Panc1 (cell line): ENCODE measurements at places on chromosomes 16 and 17.

DNA sequence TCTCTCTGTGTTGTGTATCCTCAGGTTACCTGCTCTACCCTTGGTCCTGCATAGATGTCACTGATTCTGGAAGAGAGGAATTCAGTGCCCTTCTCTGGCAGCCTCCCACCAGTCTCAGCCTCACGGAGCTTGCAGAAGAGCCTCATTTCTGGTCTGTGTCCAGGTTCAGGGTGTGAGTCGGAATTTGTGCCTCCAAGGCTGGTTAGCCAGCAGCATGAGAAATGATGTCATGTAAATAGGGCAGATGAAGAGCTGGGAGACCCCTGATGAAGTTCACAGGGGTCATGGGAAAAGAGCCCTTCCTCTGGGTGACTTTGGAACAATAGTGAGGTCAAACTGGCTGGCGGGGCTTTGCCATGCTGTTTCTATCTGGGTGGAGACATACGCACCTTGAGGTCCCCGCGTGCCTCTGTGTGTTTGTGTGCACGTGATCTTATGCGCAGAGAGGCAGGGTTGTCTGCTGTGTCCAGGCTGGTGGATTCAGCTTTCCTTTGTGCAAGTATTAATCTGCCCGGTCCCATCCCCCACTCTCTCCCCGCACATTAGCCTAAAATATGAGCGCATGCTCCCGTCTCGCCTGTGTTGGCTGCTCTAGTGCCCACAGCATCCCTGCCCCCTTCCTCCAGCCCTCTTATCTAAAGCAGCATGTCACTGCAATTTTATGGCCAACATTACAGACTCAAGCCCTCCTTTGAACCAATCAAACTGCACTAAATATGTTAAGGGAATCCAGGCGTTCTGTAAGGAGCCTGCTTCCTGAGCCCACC is 256.3 kb upstream of the ZFHX3 start:
- no peak overlapping the region for H3K27ac ChIP-seq
- no peaks in the 10 kb centered on the region for H3K36me3 ChIP-seq
- no peaks in the 10 kb centered on the region for H3K4me1 ChIP-seq

GRCh38 chr16:85948138-85948509 is 49.2 kb downstream of the IRF8 start:
- H3K4me3 ChIP-seq: peak overlapping the region; percentile 39

DNA sequence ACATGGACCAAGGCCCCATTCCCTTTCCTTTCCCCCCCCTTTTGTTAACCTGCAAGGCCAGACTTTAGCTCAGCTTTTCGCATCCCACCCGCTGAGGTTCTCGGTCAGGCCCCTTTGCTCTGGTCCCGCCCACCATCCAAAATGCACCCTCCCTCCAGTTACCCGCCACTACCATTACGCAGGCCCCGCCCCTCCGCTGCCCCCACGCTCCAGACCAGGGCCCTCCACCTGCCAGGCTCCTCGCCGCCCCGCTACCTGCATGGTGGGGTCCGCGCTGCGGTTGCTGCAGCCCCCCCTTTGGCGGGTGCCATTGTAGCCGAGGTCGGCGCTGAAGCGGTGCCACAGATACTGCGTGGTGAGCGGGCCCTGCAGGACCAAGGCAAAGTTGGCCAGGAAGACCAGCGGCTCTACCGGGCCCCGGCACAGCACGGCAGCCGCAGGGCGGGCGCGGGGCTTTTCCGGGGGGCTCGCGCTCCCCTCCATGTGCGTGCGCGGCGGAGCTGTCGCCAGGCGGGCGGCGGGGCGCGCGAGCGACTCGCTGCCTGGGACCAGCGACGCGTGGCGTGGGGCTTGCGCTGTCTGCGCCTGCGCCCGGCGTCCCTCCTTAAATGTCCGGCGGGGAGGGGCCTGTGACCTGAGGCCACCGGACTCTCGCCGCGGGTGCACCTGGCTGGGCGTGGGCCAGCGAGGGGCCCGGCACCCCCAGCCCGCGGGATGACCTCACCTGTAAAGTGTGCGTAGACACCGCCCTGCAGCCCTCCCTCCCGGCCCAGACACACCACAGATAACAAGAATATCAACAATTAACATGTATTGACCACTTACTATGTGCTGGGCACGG is at the start of gene SLC46A1:
Gene SLC46A1, minus strand, starts transcription at position 581 of the 841 bp plus-strand sequence. Its CDS starts 98 bp downstream, at position 483.
- peak within 1 kb of the TSS; percentile 64 for H3K27ac ChIP-seq
- H3K4me1 ChIP-seq: peaks cover 8% of the 10 kb centered on the region
- H3K36me3 ChIP-seq: no peaks in the 10 kb centered on the region
- DNase-seq: no peak
- H3K27me3 ChIP-seq: no peaks in the 10 kb centered on the region

DNA sequence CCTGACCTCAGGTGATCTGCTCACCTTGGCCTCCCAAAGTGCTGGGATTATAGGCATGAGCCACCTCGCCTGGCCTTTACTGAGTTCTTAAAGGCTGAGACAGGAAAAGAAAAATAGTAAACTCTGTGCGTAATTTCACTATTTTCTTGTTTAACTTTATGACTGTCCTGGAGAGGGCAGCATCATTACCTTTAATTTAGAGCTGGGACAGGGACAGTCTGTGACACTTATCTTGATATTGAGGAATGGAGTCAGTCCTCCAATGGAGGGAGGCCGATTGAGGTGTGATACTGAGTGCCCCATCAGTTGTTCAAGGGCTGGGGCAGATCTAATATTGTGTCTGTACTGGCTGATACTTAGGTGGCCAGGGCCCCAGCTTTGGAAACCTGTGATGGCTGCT is 21.5 kb upstream of the SPN start:
- DNase-seq: no peak
- H3K27me3 ChIP-seq: no peaks in the 10 kb centered on the region
- no peak overlapping the region for H3K27ac ChIP-seq
- H3K4me1 ChIP-seq: no peaks in the 10 kb centered on the region
- no peaks in the 10 kb centered on the region for H3K36me3 ChIP-seq

GRCh38 chr17:77436481-77436880 is 295.7 kb downstream of the SEC14L1 start:
- H3K27me3 ChIP-seq: no peaks in the 10 kb centered on the region
- H3K36me3 ChIP-seq: no peaks in the 10 kb centered on the region
- peaks cover 56% of the 10 kb centered on the region for H3K4me1 ChIP-seq
- DNase-seq: no peak

DNA sequence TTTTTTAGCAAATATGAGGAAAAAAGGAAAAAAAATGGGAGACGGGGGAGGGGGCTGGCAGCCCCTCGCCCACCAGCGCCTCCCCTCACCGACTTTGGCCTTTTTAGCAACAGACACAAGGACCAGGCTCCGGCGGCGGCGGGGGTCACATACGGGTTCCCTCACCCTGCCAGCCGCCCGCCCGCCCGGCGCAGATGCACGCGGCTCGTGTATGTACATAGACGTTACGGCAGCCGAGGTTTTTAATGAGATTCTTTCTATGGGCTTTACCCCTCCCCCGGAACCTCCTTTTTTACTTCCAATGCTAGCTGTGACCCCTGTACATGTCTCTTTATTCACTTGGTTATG is 1.2 kb upstream of the TMEM88 start:
- H3K36me3 ChIP-seq: peaks cover 5% of the 10 kb centered on the region; the same call in 1 of the 2 replicates
- peaks cover 10% of the 10 kb centered on the region for H3K4me1 ChIP-seq
- no peaks in the 10 kb centered on the region for H3K27me3 ChIP-seq
- no peak overlapping the region for H3K4me3 ChIP-seq
- DNase-seq: no peak
- no peak overlapping the region for H3K27ac ChIP-seq

DNA sequence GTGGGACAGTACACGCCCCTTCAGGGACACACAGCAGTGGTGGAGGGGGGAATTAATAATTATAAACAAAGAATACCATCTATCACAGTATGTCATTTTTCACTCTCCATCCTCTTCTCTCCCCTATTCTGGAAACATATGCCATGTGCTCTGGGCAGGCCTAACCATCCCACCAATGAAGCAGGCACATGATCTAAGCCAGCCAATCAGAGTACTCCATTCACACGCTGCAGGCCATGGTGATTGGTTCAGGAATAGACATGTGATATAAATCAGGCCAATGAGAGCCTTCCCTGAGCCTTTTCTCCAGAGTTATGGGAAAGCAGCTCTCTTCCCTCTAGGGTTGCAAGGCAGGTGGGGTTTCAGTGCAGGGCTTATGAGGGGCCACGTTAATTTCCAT is 36.5 kb downstream of the GSG1L start:
- no peak for DNase-seq
- H3K27me3 ChIP-seq: 0 out of 2 replicates have a peak, but pooled peaks cover 3% of the 10 kb centered on the region
- H3K27ac ChIP-seq: no peak overlapping the region
- H3K4me3 ChIP-seq: no peak overlapping the region
- no peaks in the 10 kb centered on the region for H3K4me1 ChIP-seq

DNA sequence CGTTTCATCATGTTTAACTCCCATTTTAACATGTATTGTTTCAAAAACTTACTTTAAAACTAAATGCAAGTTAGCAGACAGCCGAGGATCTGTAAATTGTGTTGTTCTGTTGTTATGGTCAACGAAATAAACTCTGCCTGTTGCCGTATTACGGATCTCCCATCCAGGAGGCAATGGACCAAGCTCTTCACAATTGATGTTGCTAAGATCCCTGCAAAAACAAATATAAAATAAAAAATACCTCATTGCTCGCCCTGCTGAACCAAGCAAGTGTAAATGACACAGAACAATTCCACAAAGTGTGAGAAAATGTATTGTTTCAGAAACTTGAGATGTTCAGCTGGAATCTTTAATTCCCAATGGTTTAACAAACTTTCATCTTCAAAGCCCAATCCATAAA is 65.0 kb downstream of the CEP95 start:
- H3K27ac ChIP-seq: no peak overlapping the region
- H3K36me3 ChIP-seq: peaks cover 4% of the 10 kb centered on the region
- H3K4me1 ChIP-seq: peaks cover 3% of the 10 kb centered on the region; the same call in 1 of the 2 replicates
- H3K27me3 ChIP-seq: no peaks in the 10 kb centered on the region
- H3K4me3 ChIP-seq: no peak overlapping the region
- DNase-seq: no peak
